CD4-positive, alpha-beta T cell treated with Interleukin-10 for 1 hour (primary cell): ENCODE measurements at places on chromosomes 2 and 18.

DNA sequence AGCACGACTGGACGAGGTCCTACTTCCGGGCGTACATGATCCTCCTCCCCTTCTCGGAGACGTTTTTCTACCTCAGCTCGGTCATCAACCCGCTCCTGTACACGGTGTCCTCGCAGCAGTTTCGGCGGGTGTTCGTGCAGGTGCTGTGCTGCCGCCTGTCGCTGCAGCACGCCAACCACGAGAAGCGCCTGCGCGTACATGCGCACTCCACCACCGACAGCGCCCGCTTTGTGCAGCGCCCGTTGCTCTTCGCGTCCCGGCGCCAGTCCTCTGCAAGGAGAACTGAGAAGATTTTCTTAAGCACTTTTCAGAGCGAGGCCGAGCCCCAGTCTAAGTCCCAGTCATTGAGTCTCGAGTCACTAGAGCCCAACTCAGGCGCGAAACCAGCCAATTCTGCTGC is 24.8 kb downstream of the LYPD1 start:
- DNase-seq: no peak

DNA sequence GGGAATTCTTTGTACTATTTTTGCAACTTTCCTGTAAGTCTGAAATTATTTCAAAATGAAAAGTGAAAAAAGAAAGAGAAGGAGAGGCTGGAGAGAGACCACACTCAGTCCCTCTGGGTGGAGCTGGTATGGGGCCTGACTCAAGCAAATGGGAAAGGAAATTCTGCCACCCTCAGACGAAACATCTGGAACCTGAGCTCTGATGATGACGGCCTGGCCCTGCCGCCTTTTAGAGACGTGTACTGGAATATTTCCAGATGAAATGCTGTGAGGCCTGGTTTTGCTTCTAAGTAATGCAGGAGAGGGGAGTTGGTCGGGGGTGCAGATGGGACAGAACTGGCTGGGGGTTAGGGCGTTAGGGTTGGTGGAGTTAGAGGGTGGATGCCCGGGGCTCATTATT is 57.4 kb upstream of the GLI2 start:
- DNase-seq: no peak

DNA sequence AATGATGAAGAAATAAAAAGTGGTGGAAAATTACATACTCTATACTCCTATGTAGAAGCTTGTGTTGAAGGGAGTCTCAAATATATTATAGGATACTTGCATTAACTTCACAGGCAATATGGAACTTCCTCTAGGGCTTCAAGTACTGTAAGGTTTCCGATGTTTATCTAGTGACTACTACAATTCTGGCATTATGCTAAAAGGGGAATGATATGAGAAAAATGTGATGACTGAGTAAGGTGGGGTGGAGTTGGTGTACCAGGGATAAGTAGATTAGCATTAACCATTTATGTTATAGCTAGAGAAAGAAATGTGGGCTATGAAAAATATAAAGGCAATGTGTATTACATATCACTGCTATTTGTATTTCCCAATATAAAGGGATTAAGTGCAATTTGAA is 229.5 kb downstream of the DCC start:
- DNase-seq: no peak

- DNase-seq: no peak
Observed at GRCh38 chr2:70024284-70024683, 62.9 kb upstream of the ASPRV1 start.

DNA sequence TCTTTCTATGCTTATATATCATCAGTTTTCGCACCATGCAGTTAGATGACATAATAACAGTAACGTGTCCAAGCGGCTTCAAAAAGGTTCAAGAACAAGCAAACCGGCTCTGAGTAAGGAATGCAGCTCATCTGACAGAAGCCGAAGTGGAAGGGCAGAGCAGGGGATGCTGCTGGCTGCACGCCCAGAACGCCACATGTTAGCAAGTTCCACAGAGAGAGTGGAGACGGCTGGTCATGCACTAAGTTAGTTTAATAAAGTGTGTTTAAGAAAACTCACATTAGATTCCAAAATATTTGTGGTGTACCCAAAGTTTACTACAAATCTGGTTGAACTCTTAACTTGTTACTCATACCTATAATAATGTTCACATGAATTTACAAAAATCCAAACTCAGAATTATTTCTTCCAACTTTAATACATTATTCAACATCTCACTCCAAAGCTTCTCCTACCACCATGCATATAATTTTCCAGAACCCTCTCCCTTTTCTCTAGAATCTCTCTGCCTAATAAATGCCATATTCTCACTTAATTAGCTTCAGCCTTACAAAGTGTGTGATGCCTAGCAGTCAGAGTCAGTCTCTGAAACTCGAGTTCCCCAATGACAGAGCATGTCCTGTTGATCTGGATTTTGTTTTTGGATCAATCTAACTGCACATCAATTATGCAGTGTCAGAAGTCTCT is 170.0 kb downstream of the DNAH7 start:
- DNase-seq: no peak

DNA sequence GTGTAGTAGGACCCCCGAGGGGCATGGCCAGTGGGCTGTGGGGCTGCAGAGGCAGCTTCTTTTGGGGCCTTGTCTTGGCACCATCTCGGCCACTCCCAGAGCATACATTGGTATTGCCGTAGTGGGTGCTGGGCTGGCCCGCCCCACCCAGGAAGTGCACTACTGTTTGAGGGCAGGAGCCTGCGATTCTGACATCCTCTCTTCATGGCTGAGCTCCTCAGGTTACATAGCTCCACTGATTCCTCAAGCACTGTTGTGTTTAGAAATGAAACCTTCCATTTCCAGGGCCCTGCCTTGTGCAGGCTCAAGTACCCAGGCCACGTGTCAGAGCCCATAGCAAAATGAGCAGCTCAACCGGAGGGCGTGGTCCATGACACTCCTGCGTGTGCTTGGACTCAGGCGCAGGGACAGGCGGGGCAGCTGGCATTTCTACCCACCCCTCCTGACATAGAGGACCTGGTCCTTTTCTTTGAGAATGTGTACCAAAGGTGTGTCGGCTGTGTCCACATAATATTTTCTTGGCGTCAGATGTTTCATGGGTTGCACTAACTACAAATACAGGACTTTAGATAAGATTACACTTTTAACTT is 67.9 kb downstream of the DGKD start:
- DNase-seq: peak; percentile 73

DNA sequence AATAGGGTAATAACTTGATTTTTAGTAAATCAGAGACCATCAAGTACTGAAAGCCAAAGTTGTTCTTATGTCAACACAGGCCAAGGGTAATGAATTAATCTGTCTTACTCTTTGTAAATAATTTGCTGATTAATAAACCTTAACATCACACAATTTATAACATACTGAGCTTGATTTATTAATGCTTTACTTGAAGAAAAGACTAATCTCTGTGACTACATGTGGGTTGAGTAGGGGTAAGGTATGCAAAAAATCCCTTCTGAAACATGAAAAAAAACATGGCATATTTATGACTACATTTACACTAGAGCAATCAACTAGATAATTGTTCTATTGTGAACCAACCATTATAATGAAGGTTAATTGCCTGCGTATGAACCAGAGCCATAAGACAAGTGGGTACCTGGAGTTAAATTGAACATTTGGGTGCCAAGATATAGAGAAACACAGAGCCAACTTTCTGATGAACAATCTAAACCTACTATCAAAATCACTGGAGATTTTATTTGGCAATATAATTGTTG is 67.7 kb upstream of the GRB14 start:
- no peak for DNase-seq

GRCh38 chr2:6072768-6073167 is 380.6 kb downstream of the SOX11 start:
- DNase-seq: no peak

DNA sequence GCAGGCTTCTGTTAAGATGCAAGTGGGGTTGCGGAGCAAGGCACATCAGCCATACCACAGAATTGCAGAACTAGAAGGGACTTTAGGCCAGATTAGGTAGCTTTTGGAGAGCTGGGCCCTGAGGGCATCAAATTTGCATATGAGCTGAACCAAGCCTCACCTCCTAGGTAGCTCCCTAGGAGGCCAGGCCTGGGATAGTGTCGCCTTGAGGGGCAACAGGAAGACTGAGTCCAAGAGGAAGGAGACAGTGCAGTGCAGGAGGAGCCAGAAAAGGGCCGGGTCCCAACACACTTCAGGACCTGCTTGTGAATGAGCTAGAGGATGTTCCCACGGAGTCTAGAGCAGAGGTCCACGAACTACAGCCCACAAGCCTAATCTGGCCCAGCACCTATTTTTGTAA is 98.7 kb downstream of the MAPK4 start:
- DNase-seq: no peak
